ENCODE measurements at places on chromosomes 16 and 17.
A peak's percentile ranks its signal among the peaks of the same experiment; 100 is the strongest.

GRCh38 chr17:36921095-36921851, 16.0 kb upstream of the LHX1 start:
- DNase-seq = no peak

GRCh38 chr16:84286578-84287240, 8.0 kb upstream of the WFDC1 start:
- DNase-seq = peak; percentile 39

- no peak for DNase-seq
These were observed 60.0 kb downstream of the RPTOR start for GRCh38 chr17:80604670-80605010.

GRCh38 chr16:8087597-8088289, 502.6 kb downstream of the TMEM114 start:
- no peak for DNase-seq

GRCh38 chr16:3767333-3767986, 50.1 kb upstream of the TRAP1 start:
- no peak for DNase-seq

- no peak for DNase-seq
These were observed 37.8 kb downstream of the NQO1 start for GRCh38 chr16:69688589-69688988.

GRCh38 chr16:71353736-71354135, 4.8 kb upstream of the CALB2 start:
- no peak for DNase-seq

- DNase-seq = no peak
These were observed 131.9 kb upstream of the ZFHX3 start for GRCh38 chr16:73179705-73180331.

- DNase-seq = no peak
These were observed 19.1 kb upstream of the NTN1 start for GRCh38 chr17:9002227-9002605.

GRCh38 chr16:85602402-85603202, 10.5 kb upstream of the GSE1 start:
- no peak for DNase-seq

GRCh38 chr17:72826602-72827001, 265.9 kb downstream of the SLC39A11 start:
- DNase-seq = no peak

DNA sequence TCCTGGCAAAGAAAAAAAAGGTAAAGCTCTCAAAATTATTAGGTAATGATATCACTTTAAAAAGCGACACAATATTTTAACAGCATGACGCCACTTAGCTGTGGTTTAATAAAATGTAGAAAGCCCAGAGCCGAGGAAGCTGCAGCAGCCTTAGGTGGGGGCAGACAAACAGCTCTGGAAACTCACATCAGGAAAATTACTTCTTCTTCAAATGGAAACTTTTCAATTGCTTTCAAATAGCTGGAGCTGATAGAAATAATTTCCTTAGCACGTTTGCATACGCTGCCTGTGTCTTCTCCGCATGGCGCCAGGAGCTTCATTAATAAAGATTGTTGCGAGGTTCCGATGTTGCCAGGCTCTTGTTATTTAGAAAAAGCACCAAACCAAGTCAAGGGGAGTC, 835.3 kb upstream of the EEF2KMT start:
- no peak for DNase-seq

GRCh38 chr16:12193692-12194091, 217.2 kb downstream of the SNX29 start:
- no peak for DNase-seq

- DNase-seq = no peak
These were observed 677 bp upstream of the ZNHIT3 start for GRCh38 chr17:36485805-36486203.

DNA sequence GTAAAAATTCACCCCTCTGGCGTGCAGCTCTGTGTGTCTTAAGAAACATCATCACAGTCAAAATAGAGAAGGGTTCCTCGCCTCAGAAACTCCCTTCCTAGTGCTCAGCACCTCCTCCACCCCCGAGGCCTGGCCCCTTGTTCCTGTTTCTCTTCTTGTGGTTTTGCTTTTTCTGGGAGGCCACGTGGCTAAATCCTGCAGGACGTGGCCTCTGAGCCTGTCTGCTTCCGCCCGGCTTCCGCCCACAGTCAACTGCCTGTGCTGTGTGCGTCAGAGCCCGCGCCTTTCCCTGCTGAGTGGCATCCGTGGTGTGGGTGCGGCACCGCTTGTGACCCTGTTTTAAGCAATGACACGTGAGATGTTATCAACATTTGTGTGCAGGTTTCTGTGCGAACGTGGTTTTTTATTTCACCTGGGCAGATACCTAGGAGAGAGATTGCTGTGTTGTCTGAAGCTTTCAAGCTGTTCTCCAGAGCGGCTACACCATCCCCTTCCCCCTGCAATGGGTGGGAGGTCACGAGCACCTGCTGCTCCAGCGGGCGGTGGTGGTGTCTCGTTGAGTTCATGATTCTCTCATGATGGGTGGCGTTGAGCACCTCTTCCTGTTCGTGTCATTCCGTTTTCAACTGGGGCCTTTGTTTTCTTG, 21.7 kb downstream of the ACSF3 start:
- DNase-seq = no peak
